ENCODE measurements at places on chromosomes 3 and 15. TPM values are rescaled to one million over a fixed set of nuclear protein-coding genes. Genes with fewer than 3 reads are reported as not detected.
A peak's percentile ranks its signal among the peaks of the same experiment; 100 is the strongest.

The IL17RD gene
- 44.1 TPM for total RNA-seq

The SNURF gene
- 1.5 TPM for total RNA-seq

The ZPLD1 gene
- total RNA-seq: not detected

DNA sequence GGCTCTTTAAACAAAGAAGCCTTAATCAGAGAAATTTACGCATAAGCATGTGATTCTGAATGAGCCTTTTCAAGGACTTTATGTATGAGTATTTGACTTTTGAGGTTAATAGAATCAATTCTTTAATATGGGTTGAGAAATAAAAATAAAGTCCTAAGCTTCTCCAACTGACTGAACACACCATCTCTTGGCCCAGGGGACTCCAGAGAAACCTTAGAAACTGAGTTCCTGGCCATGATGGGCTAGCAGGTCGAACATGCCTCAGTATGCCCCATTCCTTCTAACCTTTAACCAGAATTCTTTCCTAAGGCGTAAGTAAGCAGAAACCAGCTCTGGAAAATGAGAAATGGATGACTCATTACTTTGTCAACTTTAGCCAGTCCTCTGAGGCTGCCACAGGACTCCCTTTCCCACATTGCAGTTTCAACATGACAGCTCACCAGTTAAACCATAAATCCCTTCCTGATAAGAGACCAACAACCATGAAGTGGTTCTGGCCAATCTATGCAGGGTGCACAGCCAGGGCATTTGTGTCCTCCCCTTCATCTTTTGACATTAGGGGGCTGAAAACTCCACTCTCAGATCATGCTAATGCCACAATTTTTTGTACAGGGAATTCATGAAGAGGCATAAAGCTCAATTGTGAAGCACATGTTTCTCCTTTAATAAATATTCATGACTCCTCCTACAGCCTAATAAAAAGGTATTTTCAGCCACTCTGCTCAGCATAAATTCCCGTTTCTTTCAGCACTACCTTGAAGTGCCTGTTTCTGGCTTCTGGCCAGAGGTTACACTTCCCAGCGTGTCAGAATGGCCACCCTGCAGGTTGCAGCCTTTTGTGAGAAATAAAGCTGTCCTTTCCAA is 33.3 kb downstream of the TM4SF18 start:
- no peak overlapping the region for H3K4me3 ChIP-seq
- peak overlapping the region; percentile 70 for H3K27ac ChIP-seq
- no peaks in the 10 kb centered on the region for H3K36me3 ChIP-seq
- no peaks in the 10 kb centered on the region for H3K27me3 ChIP-seq

DNA sequence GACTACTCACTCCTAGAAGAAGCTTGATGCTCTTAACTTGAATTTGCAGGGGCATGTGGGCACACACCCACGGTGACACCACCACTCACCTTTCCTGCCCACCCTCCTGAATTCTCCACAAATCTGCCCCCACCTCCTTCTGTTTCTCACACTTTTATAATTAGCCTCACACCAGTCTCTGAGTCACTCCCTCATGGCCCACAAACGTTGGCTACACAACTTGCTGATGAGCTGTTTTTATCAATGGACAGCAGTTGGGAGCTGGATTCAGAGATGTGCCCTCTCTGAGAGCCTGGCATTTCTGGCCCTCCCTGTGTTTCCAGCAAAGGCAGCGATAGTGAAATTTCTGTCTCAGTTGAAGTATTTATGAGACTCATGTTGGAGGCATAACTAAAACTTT is 1.3 kb downstream of the COLQ start:
- H3K36me3 ChIP-seq: no peaks in the 10 kb centered on the region
- H3K27ac ChIP-seq: no peak overlapping the region
- H3K4me3 ChIP-seq: no peak overlapping the region
- no peaks in the 10 kb centered on the region for H3K27me3 ChIP-seq
- no peaks in the 10 kb centered on the region for H3K4me1 ChIP-seq
- no peak for DNase-seq

- no peaks in the 10 kb centered on the region for H3K4me1 ChIP-seq
- no peak overlapping the region for H3K27ac ChIP-seq
These were observed 149.6 kb downstream of the MAGI1 start for GRCh38 chr3:65888980-65889706.

DNA sequence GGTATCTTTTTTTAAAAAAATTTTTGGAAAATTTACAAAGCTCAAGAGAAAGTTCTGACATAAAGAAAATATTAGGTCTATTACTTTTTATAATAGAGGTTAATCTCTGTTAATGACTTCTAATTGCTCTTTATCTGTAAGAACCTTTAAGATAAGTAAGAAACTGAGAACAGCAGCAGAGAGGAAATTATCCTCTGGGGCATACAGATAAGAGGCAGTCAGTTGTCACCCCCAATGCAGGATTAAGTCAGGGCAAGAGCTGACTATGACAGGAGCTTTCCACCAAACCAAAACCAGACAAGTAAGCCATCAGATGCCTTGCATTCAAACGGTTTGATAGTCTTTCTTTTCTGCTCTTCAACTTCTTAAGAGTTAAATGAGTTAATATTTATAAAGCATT is 149.0 kb downstream of the GSK3B start:
- no peak for DNase-seq
- H3K27me3 ChIP-seq: no peaks in the 10 kb centered on the region
- H3K4me3 ChIP-seq: no peak overlapping the region
- no peaks in the 10 kb centered on the region for H3K4me1 ChIP-seq
- no peak overlapping the region for H3K27ac ChIP-seq
- H3K36me3 ChIP-seq: no peaks in the 10 kb centered on the region

- H3K4me3 ChIP-seq: no peak overlapping the region
- DNase-seq: no peak
- H3K4me1 ChIP-seq: peaks cover 17% of the 10 kb centered on the region
- no peaks in the 10 kb centered on the region for H3K36me3 ChIP-seq
- peak overlapping the region; percentile 75 for H3K27ac ChIP-seq
These were observed 88.0 kb downstream of the TBC1D2B start for GRCh38 chr15:77989296-77990143.

DNA sequence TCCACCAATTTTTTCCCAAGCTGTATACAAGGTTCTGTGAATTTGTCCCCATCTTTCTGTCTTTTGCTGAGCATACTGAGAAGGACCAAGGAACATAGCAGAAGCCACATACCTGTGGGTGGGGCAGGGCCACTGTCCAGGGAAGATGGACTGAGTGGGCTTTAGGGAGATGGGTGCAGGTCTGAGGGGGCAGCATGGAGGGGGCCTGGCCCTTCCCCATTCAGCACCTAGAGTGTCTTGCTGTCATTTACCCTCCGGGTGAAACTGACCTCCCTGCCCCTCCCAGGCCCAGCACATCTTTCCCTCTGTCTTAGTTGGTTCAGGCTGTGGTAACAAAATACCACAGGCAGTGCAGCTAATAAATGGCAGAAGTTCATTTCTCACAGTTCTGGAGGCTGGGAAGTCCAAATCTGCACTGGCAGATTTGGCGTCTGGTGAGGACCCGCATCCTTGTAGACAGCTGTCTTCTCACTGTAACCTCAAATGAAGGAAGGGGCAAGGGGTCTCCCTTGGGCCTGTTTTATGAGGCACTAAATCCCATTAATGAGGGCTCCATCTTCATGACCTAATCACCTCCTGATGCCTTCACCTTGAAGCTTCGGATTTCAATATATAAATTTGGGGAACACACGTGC is 180.0 kb upstream of the SMAD3 start:
- no peaks in the 10 kb centered on the region for H3K27me3 ChIP-seq
- H3K4me3 ChIP-seq: no peak overlapping the region
- H3K27ac ChIP-seq: no peak overlapping the region
- peaks cover 5% of the 10 kb centered on the region for H3K4me1 ChIP-seq

DNA sequence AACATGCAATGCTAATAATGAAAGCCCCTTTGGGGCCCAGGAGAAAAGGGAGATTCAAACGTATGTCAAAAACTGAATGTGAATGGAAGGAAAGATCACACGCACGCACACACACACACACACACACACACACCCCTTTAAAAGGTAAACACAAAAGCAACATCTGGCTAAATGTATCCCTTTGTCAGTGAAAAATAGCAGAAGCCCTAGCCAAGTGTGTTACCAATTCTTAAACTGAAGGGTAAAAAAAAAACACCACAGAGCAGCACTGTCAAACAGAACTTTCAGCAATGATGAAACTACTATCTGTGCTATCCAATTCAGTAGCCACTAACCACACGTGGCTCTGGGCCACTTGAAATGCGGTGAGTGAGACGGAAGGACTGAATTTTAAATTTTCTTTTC is 4.9 kb downstream of the RFTN1 start:
- no peaks in the 10 kb centered on the region for H3K36me3 ChIP-seq
- no peak for DNase-seq
- H3K27me3 ChIP-seq: no peaks in the 10 kb centered on the region
- H3K4me3 ChIP-seq: no peak overlapping the region

- peak overlapping the region; percentile 91 for H3K27ac ChIP-seq
- DNase-seq: no peak
- no peaks in the 10 kb centered on the region for H3K27me3 ChIP-seq
- no peak overlapping the region for H3K4me3 ChIP-seq
- no peaks in the 10 kb centered on the region for H3K36me3 ChIP-seq
- no peaks in the 10 kb centered on the region for H3K4me1 ChIP-seq
These were observed 195.9 kb downstream of the ITPR1 start for GRCh38 chr3:4689021-4689420.

GRCh38 chr15:41585127-41586047 is 26.4 kb downstream of the TYRO3 start:
- no peaks in the 10 kb centered on the region for H3K36me3 ChIP-seq
- no peaks in the 10 kb centered on the region for H3K27me3 ChIP-seq
- no peaks in the 10 kb centered on the region for H3K4me1 ChIP-seq
- peak; percentile 56 for DNase-seq

- H3K4me3 ChIP-seq: no peak overlapping the region
- no peaks in the 10 kb centered on the region for H3K36me3 ChIP-seq
- H3K27me3 ChIP-seq: no peaks in the 10 kb centered on the region
- H3K27ac ChIP-seq: no peak overlapping the region
These were observed 101.8 kb downstream of the RAB11A start for GRCh38 chr15:65970937-65971740.
